ENCODE measurements at places on chromosomes 3 and 15.

DNA sequence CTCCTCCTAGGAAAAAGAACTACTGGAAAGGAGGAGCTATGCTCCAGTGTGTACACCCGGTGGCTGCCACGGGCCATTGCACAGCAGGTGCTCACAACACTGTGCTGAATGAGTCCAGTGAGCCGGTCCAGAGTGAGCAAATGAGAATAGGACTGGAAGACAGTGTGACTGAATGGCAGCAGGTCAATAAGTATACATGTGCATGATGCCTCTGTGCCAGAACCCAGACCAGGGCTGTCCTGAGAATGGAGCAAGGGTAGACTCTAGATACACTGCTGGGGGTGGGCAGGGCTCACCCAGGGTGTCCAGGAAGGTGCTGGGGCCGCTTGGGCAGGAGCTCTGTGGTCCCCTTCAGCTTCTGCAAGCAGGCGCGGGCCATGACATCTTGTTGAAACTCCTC is 8.3 kb downstream of the POLG start:
- no peak for DNase-seq

- DNase-seq: no peak
Measured at GRCh38 chr3:59563072-59563605, 513.3 kb upstream of the CFAP20DC start.

DNA sequence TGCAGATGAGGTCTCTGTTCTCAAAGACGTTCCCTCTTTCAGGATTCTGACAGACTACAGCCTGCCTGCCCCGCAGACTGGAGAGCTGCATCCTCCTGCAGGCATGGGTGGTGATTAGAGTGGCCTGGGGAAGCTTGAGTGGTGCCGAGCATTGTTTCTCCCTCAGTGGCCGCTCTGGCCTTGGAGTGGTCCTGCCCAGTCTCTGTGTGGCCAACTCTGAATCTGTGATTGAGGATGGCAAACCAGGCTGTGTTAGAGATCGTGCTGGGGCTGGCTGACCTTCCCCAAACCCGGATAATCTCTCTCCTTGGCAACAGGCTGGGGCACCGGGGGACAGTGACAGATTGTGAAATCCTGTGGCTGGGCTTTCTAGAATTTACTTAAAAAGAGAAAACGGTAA is 11.0 kb upstream of the ADCY5 start:
- DNase-seq: no peak

DNA sequence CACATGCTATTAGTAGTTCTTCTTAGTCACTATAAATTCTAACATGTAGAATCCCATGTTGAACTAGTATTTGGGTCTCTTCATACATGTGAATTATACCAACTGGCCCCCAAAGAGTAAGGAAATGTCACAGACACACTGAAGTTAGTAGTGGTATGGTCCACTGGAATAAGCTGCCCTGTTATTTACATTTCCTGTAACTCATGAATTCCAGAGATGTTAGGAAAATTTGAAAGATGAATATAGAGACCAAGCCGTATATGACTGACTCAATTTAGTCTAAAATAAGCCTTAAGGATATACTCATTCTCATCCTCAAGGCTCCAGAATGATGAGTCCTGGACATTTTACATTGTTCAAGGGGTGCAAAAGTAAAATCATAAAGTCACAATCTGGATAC is 81.2 kb downstream of the FBXL22 start:
- DNase-seq: no peak

DNA sequence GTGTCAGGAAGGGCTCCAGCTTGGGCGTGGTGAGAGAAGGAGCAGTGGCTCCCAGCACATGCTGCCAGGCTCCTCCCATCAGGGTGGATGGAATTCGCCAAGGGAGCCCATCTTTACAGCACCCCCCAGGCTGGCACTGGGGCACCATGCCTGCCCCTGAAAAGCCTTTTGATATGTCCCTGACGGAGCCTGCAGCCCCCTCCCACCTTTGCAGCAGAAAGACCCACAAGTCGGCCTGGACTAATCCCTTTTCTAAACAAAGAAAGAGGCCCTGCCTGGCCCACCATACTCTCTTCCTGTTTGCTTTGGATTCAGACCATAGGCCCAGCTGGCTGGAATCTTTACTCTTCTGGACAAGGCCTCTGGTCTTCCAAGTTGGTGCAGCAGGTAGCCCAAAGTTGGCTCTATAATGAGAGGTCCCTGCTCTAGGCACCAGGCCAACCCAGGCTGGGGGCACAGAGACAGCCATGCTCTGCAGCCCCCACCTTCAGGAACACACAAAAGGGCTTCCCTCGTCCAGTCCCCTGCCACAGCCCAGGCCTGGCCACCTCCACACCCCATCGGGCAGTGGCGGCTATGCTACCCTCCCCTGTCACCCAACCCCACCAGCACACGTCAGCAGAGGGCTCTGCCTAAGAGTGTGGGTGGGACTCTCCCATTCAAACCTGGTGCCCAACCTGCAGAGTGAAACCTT is 5.4 kb downstream of the ANPEP start:
- DNase-seq: peak; percentile 71

DNA sequence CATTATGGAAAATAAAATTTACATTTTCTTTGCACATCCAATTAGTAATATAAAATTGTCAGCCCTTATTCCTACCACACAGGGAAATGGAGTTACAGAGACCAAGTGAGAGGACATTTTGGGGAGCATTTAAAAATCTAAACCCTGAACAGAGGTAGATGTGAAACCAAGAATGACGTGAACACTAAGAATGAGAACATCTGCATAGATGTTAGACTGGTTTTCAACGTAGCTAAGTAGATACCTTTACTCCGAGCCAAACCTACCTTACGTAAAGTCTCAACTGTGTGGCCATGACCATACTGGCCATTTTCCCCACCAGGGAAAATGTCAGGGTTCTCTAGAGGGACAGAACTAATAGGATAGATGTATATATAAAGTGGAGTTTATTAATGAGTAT is 51.4 kb upstream of the THBS1 start:
- no peak for DNase-seq

GRCh38 chr3:72449551-72449950 is 398.7 kb downstream of the SHQ1 start:
- no peak for DNase-seq

DNA sequence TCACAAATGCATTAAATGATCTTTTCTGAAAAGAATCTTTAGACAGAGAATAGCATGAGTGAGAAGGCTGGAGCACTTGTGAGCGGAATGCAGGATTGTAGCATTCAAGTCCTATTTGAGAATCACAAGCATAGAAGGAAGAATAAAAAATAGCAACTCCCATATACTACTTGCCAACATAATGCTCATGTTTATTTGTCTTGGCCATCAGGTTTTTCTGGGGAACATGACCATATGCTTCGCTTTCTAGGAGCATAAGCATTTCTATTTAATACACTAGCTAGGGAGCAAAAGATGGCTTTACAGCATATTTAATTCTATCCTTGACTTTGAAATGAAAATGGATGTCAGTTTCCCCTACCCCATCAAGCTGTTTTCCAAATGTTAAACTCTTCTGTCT is 170.3 kb upstream of the MITF start:
- DNase-seq: no peak

GRCh38 chr3:172347895-172348679 is 100.2 kb downstream of the GHSR start:
- no peak for DNase-seq

DNA sequence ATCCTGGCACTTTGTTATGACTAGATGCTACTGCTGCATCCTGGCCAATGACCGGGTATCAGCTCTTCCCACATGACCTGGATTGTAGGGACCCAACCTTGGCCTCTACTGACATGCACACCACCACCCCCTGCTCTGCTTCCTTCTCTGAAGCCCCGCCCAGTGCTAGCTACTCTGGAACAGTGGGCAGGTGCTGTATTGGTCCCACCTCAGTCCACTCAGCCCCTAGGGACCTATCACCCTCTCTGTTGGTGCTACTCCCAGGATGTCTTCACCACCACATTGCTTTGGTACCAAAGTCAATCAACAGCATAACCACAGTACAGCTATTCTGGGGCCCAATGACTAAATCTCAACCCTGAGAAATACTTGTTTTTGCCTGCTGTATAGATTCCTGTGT is 170.2 kb upstream of the PRICKLE2 start:
- no peak for DNase-seq

DNA sequence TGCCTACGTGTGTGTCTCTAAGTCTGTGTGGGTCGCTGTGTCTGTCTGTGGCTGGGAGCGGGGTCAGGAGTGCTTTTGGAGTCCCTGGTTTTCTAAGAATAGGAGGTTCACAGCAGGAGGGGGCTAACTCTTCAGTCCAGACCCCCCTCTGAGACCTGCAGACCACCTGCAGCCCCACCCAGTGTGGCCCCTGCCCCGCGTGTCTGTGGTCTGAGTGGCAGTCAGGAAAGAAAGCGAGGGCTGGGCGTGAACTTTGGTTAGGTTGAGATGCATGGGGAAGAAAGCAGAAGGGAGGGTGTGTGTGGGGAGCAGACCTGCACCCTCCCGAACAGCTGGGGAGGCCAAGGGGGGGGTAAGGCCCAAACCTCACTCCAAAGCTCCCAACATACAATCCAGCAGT is 144.9 kb upstream of the TPM1 start:
- DNase-seq: no peak

GRCh38 chr3:107985496-107985895 is 105.3 kb downstream of the CD47 start:
- no peak for DNase-seq

DNA sequence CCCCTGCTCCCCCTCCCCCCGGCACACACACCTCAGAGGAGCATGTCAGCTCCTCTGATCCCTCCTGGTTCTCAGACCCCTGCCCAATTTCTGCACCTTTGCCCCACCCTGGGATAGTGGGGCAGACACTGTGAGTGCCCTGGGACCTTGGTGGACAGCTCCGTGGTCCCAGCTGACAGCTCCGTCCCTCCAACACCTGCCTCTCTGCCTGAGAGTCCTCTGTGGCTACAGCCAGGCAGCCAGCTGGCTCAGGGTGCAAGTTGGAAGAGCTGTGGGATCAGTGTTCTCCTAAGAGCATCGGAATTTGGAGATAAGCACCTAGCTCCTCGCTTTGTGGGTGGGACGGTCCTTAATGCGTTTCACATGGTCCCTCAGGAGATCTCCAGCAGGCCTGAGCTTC is 43.7 kb upstream of the PGPEP1L start:
- no peak for DNase-seq

GRCh38 chr3:190494907-190495306 is 19.0 kb upstream of the IL1RAP start:
- DNase-seq: no peak

DNA sequence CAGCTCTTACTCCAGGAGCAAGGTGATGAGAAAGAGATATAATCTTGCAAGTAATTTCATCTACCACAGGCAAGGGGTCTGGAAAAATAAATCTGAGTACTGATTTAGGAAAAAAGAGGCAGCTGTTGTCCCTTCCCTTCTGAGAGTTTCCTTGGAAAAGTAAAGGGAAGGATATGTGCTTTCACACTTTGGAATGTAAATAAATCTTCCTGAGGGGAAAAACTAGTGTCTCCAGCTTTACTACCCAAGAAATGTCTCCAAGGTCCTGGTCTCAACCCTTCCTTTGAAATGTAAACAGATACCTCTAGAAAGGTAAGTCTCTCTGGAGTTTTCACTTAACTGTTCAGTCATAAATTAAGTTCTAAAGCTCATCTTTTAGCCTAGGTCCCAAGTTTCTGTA is 102.6 kb downstream of the DPH6 start:
- no peak for DNase-seq

- no peak for DNase-seq
Measured at GRCh38 chr3:69762768-69763229, 23.5 kb downstream of the MITF start.

DNA sequence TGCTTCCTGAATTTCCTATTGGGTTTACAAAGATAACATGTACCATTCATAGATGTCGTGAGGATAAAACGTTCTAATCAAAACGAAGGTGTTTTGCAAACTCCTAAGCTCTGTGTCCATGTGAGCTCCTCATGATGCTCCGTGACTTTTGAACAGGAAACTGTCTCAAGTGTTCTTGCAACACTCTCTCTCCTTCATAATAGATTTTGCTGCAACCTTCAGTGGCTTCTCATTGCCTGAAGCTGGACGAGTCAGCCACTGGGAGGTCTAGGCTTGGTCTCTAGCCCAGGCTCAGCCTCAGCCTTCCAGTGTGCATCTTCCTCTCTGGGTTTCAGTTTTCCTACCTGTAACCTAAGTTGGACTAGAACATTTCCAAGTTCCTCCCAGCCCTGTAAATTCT is 18.7 kb upstream of the BCL2A1 start:
- no peak for DNase-seq

DNA sequence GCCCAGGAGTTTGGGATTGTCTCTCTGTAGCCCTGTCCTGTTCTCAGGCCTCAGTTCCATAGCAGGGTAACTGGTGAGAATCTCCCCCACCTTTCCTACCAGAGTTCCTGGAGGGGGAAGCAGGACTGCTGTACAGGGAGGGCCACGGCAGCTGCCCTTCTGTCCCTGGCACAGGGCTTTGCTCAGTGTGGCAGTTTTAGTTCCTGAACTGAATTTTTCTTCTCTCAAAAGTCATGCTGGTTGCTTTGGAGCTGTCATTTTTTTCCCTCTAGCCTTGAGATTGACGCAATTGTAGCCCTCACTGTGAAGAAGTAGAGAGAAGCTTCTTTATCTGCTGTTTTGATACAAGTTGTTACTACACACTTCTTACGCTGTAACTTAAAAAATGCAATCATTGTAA is 55.5 kb downstream of the TPRG1 start:
- no peak for DNase-seq

DNA sequence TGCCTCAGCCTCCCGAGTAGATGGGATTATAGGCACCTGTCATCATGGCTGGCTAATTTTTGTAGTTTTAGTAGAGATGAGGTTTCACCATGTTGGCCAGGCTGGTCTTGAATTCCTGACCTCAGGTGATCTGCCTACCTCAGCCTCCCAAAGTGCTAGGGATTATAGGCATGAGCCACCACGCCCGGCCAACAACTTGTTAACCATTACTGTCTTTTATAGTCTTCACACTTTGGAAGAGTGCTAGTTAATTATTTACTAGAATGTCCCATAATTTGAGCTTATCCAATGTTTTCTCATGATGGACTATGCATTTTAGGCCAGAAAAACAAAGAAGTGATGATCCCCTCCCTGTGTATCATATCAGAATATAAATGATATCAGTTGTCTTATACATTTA is 288.6 kb upstream of the CBLB start:
- DNase-seq: no peak

GRCh38 chr15:28020644-28021043 is 78.5 kb downstream of the OCA2 start:
- DNase-seq: no peak

GRCh38 chr15:85673326-85673725 is 121.4 kb downstream of the KLHL25 start:
- DNase-seq: no peak

- no peak for DNase-seq
Measured at GRCh38 chr15:40301467-40302179, 6.1 kb downstream of the PLCB2 start.

DNA sequence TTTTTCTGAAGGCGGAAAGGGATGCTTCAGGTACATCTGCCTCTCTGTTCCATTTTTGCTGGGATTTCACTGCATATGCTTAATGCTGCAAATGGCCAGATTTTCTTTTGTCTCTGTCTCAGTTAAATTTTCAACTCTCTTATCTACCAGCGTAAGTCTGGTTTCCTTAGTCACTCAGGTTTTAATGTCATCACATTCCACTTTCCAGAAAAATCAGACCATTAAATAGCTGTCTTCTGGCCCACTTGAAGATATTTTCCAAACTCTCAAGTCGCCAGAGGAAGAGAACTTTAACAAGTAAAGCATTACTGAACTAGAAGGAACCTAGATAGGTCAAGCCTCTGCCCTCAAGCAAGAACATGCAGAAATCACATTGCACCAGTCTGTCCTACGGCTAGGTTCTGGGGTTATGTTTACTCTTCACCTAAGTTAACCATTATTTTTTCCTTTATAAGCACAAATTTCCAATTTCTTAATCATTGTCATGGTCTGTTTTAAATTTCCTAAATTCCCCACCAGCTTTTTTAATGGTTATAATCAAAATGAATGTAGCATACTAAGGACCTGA is 26.5 kb downstream of the AVEN start:
- DNase-seq: no peak
